RWPE2 (cell line): ENCODE measurements at places on chromosomes 7 and 10.

- no peak for DNase-seq
These were observed 3.3 kb downstream of the MUC3A start for GRCh38 chr7:100952641-100953040.

- no peak for DNase-seq
These were observed 378 bp downstream of the PIK3AP1 start for GRCh38 chr10:96719850-96720421.

- no peak for DNase-seq
These were observed 33.7 kb downstream of the NRBF2 start for GRCh38 chr10:63166742-63167258.

GRCh38 chr7:48048113-48048512 is 12.8 kb downstream of the C7orf57 start:
- no peak for DNase-seq

DNA sequence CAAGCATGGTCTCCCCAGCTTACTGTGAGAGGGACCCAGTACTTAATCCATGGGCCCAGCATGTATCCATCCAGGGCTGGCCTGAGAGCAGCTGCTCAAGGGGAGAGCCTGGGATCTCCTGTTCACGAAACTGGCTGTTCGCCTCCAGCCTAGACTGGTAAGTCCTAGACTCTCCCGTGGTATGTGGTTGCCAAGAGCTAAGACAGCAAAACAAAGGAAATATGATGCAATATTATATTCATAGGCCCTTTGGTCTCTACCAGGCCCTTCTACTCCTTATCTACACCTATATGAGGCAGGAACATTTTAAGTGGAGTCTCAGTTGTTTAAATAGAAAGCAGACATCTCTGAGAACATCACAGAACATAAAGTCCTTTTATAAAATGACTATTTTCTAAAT is 28.9 kb upstream of the STK17A start:
- DNase-seq: no peak

- peak; percentile 19 for DNase-seq
These were observed 54.1 kb upstream of the ANTXRL start for GRCh38 chr10:46232666-46233065.

DNA sequence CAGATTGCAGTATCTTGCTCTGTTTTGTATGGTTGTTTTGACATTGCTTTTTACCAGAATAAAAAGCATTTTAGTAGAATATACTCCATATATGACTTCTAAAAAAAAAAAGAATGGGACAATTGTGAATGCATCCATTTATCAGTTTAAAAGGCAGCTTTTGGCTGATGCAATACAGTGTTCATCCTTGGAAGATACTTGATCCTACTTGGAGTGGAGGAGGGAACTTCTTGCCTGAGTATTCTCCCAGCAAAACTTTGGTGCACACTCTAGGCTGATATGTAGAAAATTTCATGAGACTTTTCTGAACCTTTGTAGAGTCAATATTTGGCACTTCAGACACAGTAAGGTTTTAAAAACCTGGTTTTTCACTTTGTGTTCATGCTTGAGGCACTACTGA is 40.2 kb downstream of the WDR11 start:
- DNase-seq: no peak

- peak; percentile 92 for DNase-seq
These were observed at the start of gene ITGB8 for GRCh38 chr7:20330239-20330927. Gene ITGB8, plus strand, starts transcription at chr7:20330900. Its CDS starts 907 bp downstream, at chr7:20331807.

- no peak for DNase-seq
These were observed 125.9 kb upstream of the NOBOX start for GRCh38 chr7:144529269-144529926.

GRCh38 chr10:6108631-6109443 is 20.0 kb downstream of the RBM17 start:
- DNase-seq: no peak

GRCh38 chr10:70160798-70161197 is 9.5 kb downstream of the SAR1A start:
- no peak for DNase-seq

DNA sequence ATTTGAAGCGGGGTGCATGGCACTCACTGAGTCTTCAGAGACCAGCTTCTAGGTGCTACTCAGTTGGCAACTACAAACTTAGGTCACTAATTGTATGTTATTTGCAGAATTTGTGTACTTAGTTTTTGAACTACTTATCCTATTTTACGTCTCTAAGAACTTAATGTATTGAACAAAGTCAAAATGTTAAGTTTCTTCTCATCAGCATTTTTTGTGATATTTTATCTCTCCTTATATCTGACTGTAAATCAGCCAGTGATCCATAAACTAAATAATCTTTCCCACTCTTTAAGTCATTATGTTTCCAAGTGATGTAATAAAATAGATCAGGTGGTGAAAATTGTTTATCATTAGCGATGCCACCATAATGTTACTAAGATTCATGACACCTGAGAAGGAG is 60.3 kb upstream of the TMEM248 start:
- no peak for DNase-seq

- DNase-seq: no peak
These were observed 387.0 kb downstream of the GRID1 start for GRCh38 chr10:85979598-85979997.

GRCh38 chr7:2212906-2213305 is 19.8 kb downstream of the MAD1L1 start:
- DNase-seq: peak; percentile 38

DNA sequence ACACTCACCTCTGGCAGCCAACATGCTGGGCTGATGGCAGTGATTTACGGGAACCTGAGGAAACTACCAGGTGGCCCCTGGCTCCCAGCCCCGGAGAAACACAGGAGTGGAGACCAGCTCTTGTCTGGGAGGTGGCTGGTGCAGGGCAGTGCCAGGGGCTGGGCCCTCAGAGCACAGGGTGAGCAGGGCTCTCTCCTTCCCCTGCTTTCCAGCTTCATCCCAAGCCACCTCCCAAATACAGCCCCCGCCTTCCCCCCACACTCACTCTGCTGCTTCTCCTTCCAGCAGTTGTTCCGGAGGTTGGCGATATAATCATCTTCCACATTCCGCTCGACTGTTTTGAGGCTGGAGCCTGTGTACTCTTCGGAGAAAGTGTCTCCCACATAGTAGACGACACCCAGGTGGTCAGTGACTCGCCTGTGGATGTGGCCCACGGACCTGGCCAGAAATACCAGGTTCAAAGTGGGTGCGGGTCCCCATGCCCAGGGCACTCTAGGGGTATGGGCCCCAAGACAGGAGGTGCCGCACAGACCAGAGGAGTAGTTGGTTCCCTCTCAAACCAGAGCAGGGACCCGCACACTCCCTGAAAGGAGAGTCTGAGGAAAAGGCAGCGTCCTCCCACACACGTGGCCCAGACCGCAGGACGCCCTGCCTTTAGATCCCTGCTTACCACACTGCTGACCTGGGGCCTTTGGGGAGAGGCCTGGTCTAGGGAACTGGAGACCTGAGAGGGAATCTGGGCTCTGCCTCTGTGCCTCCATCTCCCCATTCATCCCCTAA is 18.3 kb downstream of the DNAJB12 start:
- DNase-seq: no peak

GRCh38 chr10:105253515-105254212 is 612.6 kb downstream of the SORCS3 start:
- DNase-seq: no peak
